ENCODE measurements at places on chromosomes 1 and 21.

GRCh38 chr1:103560427-103560826, 11.0 kb upstream of the AMY2B start:
- no peak for DNase-seq

DNA sequence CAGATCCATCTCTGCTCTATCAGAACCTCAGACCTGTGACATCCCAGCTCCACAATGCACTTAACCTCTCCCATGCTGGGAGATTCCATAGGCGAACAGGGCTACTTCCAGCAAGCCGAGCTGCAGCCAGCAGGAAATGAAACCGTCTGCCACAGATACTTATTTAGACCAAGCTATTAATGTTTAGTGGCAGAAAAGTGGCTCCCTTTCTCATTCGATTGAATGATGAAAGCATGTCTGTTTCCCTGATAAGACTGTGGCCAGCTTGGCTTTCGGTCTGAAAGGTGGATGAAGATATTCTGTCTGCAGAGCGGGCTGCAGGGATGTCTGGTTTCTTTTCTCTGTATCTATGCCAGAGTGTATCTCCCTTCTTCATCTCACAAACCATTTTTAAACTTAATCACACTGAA, 146.4 kb downstream of the GREM2 start:
- no peak for DNase-seq

DNA sequence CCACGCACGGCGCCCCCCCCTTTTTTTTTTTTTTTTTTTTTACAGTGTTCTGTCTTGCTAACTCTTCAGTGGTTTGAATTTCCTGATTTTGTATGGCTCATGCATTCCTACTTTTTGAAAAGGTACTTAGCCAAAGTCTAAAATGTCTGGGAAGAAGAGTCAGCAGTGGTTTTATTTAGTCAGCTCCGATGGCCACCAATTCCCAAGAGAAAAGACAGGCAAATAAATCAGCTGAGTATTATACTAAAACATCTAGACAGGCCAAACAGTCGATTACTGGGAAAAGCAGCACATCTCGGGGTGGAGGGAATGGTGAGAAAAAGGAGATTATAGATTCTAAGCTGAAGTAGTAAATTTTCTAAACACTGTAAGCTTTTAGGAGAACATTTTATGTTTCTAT, 192.5 kb upstream of the ZRANB2 start:
- DNase-seq = no peak

DNA sequence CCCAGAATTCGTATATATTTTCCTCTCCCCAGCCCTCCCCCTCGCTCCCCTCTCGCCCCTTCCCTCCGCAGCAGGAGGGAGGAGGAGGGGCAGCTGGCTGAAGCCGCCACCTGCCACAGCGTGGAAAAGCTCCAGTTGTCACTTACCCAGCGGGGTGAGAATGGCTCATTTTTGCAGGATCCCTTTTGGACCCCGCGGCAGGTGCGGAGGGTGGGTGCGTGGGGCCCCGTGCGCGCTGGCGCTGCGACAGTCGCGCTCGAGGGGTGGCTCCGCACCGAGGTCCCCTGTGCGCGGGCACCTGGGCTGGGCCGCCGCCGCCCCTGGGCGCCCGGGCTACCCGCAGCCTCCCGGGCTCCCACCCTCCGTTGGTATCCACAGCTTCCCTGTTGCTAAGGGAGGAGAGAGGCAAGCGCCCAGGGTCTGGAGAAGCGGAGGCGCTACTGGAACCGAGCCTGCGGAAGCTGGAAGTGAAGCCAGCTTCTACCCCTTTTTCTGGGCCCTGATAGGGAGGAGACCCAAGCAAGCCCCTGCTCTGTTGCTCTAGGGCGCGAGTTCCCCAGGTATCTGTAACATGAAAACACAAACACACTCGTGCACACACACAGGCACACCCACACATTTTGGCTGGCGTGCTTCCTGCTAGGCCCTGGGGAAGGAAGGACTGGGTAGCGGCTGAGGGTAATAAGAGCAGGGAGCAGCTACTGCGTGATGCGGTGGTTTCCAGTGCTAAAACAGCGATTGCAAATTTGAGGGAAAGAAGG, at the start of gene ERICH3:
Gene ERICH3 (minus strand): TSS at position 442 of the 761 bp plus-strand sequence. CDS start 273 bp downstream, at position 169.
- DNase-seq = peak; percentile 41

DNA sequence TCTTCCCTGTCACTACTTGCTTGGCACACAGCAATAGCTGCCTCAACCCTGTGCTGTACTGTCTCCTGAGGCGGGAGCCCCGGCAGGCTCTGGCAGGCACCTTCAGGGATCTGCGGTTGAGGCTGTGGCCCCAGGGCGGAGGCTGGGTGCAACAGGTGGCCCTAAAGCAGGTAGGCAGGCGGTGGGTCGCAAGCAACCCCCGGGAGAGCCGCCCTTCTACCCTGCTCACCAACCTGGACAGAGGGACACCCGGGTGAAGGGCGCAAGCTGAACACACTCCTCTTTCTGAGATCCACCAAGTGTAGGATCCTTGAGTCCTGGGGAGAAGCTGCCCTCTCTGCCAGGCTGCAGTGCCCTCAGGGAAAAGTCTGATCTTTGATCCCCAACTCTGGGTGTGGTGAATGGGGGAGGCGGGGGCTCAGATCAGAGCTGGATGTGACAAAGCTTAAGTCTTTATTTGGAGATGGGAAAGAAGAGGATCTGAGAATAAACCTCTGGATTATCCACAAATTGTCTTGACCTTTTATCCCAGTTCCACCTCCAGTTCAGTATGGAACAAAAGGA, 1.2 kb downstream of the RXFP4 start:
- DNase-seq = no peak

DNA sequence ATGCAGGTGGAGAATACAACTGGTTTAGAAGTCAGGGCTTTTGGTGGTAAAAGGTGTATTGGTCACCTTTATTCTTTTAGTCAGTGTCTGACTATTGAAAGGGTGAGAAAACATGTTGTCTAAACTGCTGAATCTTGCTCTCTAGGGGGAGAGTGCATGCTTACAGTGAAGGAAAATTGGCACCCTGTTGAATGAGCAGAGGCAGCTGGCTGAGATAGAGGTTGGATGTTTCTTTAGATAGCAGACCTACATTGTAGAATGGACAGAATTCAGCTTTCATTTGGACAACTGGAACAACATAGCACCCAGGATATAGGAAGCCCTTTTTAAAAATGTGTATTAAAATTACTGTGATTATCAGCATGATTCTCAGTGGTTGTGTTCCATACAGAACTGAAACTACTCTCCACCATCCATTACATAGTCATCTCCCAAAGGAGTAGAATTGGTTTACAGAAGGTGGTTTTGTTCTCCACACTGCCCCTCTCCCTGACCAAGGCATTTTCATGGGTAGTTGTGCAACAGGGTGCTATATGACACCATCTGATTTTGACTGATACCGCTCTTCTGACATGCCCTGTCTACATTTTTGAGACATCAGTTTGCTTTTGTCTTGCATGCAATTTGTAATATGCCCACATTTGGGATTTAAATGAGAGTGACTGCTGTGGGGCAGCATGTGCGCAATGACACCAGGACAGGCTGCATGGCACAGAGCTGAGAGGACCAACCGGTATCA, 16.2 kb downstream of the RHOU start:
- DNase-seq = no peak

DNA sequence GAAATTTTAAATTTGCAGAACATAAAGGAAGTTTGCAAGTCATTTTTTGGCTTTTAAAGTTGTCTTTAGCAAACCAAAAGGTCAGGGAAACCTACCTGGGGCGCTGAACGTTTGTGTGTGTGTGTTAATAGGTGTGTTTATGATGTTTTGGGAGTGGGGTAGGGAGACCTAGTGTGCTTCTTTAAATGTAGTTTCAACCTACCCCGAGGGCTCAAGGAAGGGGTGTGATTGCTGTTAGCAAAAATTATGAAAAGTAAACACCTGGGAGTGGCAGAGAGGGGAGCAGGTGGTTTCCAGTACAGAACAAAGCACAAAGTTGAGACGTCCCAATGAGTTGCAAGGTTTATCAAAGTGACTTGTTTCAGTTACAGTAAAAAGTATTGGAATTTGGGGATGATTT, 58.7 kb upstream of the WDR26 start:
- no peak for DNase-seq

DNA sequence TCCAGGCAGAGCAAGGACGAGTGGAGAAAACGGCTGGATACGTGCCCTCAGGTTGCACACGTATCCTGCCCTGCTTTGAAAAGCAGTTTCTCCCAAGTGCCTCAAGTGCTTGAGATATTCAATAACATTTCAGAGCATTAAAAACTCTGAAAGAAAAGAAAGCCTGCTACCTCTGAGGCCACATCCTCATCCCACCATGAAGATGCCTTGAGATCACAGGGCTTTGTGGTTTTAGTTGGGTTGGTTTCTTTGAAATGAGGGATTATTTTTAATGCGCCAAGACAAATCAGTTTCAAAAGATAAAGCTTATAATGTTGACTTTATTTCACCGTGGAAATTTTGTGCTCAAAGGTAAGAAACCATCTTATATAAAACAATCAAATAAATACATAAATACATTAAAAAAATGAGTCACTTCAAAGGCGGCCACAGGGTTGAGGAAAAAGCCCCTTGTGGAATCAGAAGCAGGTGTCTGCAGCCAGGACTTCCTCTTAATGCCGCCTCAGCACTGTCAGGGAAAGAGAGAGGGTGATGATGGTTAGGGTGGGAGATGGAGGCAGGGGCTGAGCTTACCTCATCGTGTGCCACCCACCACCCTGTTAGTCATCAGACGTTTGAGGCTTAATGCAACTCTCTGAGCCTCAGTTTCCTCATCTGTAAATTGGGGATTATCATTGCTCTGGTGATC, 1.4 kb downstream of the NPPB start:
- DNase-seq = no peak

GRCh38 chr1:17881761-17882160, 126.6 kb downstream of the ACTL8 start:
- no peak for DNase-seq

DNA sequence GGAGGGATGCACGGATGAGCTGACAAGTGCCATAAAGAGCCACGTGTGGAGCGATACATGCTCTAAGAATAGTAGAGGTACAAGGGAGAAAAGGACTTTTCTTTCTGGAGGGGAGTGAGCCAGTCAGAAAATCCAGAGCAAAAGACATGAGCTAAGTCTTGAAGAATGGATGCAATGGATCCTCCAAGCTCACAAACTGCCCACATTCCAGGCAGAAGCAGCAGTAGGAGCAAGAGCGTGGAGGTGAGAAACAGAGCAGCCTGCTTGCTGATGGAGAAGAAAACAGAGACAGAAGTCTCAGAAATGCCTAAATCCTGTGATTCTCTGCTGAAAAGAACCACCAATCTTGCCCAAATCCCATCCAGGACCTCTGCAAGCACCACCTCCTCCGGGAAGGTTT, 78.2 kb upstream of the RALGPS2 start:
- DNase-seq = no peak

Measured in femur (tissue), 1 donor.